NCI-H748 treated with DMSO at 0.1 percent for 48 hours (cell line): ENCODE measurements at places on chromosomes 6 and 20.
A peak's percentile ranks its signal among the peaks of the same experiment; 100 is the strongest.

DNA sequence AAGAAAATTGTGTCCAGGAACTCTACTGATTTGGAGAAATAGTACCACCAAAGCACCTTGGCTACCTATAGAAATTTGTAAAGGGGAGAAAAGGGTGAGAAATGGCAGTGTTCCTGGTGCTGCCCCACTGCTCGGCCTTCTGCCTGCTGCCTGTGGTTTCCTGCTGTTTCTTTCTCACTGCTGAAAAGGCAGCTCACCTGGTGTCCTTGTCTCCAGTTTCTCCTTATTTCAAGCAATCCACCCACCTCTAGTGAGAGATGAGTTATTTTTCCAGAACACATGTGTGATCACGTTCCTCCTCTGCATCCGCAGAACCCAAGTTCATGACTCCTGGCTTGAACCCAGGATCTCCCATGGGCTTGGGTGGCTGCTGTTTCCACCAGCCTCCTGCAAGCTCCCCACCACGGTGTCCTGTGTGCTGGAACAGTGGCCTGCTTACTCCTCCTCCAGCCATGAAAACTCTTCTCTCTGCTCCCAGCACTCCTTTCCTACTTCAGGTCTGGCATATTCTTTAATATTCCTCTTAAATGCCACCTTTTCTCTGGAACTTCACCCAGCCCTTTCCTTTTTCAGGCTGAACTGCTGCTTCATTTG lies 48.9 kb downstream of the ELOVL2 start:
- DNase-seq = no peak

DNA sequence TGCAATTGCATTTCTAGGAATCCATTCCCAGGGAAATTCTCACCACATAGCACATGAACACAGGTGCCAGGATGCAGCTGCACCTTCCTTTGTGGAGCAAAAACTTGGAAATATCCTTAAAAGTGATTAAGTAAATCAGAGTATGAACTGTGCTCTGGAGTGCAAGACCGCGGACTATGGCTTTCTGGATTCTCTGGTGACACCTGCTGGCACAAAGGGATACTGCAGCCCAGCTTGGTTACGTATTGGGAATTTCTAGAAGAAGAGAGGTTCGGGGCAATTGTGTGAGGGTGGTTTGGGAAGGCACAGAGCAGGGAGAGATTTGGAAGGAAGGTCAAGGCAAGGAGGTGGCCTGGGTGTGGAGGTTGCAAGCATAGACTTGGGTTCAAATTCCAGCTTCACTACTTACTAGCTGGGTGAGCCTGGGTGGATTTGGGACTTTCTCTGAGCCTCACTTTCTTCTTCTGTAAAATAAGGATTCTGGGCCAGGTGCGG lies 15.9 kb upstream of the PEDS1 start:
- peak; percentile 38 for DNase-seq

DNA sequence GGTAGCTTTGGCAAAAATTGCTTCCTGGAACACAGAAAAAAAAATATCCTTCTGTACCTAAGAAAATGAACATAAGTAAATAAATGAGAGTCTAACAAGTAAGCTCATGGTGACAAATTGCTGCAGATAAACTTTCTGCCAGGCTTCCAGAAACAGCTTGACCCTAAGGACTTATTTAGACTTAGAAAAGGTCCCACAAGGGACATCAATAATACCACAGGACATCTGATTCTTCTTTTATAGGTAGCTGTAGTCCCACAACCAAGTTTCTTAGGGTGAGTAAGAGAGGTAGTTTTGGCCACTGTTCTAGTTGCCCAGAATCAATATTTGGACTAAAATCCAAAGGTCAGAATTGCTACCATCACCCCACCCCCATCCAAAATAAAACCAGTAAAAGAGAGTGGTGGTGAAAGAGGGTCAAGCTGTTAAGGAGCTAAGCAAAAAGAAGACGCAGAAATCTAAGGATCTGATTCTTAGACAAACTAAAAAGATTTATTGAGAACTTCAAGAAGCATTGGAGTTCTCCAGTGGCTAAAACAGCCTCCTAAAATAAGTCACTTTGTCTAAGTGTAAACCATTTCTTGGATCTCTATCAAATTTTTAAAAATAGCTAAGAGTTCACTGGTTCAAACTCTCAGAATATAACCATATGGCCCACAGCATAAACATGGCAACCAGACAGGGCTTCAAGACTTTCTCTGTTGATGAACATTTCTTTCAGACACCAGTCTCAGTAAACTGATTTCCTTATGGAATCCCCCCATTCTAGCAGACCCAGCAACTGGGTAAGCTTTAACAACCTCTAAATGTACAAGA lies 180.6 kb downstream of the PTPRK start:
- DNase-seq = no peak

GRCh38 chr20:2986466-2986865 lies 57.0 kb upstream of the GNRH2 start:
- no peak for DNase-seq

- DNase-seq = no peak
These were observed 23.5 kb downstream of the CARMIL1 start for GRCh38 chr6:25302677-25303128.
